ENCODE measurements at places on chromosomes 7 and 10. TPM values are rescaled to one million over a fixed set of nuclear protein-coding genes. Genes with fewer than 3 reads are reported as not detected.

GRCh38 chr10:99682752-99683151 lies 23.4 kb downstream of the ENTPD7 start:
- DNase-seq, result peak; percentile 42

The CAMK2G gene
- total RNA-seq, result 42.2 TPM

The AGFG2 gene
- 24.0 TPM for total RNA-seq

The VKORC1L1 gene
- total RNA-seq, result 12.5 TPM

- DNase-seq, result no peak
Observed at GRCh38 chr10:122073508-122073907, 84.5 kb downstream of the TACC2 start.

DNA sequence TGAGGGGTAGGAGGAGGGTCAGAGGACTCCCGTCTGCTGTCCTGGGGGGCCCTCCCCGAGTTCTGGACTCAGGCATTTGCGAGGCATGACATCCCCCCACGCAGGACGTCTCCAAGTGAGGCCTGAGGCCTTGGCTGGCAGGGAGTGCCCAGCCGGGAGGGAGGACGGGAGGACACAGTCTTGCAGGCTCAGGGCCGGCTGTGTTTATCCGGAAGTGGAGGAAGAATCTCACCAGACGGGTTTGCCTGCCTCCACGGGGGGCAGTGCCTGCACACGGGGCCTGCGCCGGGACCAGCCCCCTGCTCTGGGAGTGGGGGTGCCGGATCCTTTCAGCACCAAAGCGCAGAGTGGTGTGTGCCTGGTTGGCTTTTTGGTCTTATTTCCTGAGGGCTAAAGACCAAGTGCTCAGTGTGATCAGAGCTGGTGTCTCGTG lies 10.9 kb downstream of the PWWP2B start:
- DNase-seq, result no peak

Data from M059J (cell line).